ENCODE measurements at places on chromosomes 1 and 21.

- DNase-seq, result no peak
Observed at GRCh38 chr1:56285554-56286402, 293.6 kb downstream of the PLPP3 start.

DNA sequence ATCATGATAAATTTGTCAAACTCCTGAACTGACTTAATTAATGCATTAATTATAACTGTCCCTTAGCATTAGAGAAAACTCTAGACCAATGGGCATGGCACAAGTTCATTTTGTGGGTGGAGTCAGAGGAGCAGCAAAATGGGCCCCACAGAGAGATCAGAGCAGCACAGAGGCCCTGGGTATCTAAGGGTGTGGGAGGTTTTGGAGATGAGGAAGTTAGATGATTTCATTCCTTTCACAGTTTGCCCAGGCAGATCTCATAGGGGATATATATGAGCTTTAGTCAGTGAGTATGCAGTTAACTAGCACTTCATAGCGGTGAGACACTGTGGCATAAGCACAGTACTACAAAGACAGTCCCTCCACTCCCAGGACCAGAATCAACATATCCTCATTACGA is 117.3 kb downstream of the MAB21L3 start:
- DNase-seq, result no peak

DNA sequence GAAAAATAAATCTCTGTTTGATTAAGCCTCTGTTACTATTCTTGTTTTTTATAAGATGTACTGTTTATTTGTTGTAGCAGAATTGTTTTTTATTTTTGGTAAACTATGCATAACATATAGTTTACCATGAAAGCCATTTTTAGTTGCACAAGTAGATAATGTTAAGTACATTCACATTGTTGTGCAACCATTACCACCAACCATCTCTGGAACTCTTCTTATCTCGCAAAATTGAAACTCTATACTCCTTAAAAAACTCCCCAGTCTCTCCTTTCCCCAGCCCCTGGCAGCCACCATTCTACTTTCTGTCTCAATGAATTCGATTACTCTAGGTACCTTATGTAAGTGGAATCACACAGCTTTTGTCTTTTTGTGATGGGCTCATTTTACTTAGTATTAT is 27.4 kb upstream of the UHMK1 start:
- no peak for DNase-seq

DNA sequence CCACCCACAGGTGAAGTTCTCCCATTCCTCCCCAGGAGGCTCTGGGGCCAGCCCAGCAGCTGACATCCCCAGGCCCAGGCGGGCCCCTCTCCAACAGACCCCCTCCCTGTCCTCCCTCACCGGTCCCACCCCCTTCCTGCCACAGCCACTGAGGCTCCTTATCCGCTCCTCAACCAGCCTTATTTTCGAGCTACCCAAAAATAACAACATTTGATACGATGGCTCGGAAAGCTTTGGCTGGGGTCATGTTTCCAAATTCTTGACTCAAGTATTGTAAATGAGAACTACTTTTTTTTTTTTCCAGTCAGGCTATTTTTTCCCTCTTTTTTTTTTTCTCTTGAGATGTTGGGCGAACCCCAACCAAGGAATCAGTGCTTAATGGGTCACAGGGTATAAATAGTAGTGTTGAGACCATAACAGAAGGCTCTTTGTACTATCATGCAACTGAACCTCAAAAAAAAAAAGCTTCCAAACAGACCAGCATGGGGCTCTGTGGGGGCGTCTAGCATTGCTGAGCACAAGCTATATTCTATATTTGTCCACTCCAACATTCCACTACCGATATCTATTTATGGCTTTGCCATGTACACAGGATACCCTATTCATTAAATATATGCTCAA is 27.2 kb downstream of the IRF2BP2 start:
- no peak for DNase-seq

DNA sequence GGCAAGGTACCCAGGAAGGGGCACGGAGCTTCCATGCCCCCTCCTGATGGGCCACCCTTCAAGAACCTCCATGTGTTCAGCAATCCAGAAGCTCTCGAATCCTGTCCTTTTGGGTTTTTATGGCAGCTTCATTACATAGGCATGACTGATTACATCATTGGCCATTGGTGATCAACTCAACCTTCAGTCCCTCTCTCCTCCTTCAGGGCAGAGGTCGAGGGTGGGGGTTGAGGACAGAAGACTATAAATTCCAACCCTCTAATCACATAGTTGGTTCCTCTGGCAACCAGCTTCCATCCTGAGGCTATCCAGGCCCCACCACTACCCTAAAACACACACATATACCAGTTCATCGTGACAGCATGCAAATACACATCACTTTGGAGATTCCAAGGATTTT is 135.7 kb downstream of the ZNF281 start:
- no peak for DNase-seq

GRCh38 chr1:225479996-225480720 is 52.3 kb upstream of the LBR start:
- no peak for DNase-seq

DNA sequence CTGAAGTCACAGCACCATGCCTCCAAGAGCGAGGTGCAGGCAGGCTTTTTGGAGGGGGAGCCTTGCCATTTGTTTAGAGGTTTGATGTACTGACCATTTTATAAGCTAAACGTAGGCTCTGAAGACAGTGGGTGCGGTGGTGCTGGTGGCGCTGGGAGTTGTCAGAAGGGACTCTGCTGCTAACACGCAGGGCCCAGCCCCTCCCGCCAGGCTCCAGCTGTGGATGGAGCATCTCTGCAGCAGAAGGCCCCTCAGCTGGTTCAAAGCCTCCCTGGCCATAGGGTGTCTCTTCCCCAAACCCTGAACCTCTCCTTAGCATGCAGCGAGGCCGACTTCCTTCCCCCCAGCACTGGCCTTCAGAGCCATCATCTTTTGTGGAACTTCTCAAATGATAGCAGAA is 105.3 kb downstream of the AJAP1 start:
- no peak for DNase-seq

- DNase-seq, result no peak
Observed at GRCh38 chr1:161381707-161382106, 14.0 kb upstream of the CFAP126 start.

- DNase-seq, result no peak
Observed at GRCh38 chr1:174167265-174167803, 8.0 kb downstream of the RABGAP1L start.

DNA sequence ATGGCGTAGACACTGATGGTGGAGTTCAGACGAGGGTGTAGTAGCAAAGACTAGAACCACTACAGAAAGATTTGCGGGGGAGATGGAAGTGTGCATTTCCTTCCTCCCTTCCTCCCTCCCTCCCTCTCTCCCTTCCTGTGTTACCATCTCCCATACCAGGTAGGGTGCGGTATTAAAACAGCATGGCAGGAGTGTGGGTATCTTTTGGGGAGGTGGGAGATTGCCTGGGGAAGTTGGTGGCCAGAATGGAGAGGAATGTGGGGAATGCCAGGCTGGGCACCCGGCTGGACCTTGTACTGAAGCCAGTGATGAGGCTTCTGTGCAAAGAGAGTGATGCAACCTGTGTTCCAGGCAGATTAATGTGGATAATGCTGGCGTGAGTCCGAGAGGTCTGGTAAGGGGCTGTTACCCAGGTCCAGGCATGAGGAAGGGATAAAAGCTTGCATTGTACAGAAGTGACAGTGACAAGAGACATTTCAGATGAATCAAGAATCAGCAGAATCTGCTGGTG is 30.3 kb upstream of the PPP2R5A start:
- DNase-seq, result no peak

DNA sequence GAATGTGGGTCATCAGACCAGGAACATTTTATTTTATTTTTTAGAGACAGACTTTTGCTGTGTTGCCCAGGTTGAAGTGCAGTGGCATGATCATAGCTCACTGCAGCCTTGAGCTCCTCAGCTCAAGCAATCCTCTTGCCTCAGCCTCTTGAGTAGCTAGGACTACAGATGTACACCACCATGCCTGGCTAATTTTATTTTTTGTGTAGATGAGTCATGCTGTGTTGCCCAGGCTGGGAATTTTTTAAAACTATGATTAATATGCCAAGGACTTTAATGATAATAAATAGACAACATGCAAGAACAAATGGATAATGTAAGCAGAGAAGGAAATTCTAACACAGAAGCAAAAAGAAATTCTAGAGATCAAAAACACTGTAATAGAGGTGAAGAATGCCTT is 142.4 kb downstream of the AK5 start:
- DNase-seq, result no peak

- no peak for DNase-seq
Observed at GRCh38 chr21:34199121-34199910, 125.9 kb downstream of the MRPS6 start.

DNA sequence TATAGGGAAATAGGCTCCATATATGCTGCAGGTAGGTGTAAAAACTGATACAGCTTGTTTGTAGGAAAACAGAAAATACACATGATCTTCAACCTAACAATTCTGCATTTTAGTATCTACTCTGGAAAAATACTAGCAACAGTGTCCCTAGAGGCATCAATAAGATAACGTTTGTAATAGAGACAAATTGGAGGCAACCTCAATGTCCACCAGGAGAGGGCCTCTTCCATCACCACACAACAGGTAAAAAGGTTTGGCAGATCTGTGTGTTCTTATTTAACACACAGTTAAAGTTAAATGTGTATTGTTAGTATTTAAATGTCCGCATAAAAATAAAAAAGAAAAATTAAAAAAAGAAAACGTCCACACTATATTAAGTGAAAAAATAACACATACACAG is 5.4 kb downstream of the EIF2D start:
- no peak for DNase-seq

- DNase-seq, result no peak
Observed at GRCh38 chr1:7962014-7962335, 464 bp downstream of the PARK7 start.

GRCh38 chr1:155598842-155599331 is 11.1 kb upstream of the MSTO1 start:
- no peak for DNase-seq

DNA sequence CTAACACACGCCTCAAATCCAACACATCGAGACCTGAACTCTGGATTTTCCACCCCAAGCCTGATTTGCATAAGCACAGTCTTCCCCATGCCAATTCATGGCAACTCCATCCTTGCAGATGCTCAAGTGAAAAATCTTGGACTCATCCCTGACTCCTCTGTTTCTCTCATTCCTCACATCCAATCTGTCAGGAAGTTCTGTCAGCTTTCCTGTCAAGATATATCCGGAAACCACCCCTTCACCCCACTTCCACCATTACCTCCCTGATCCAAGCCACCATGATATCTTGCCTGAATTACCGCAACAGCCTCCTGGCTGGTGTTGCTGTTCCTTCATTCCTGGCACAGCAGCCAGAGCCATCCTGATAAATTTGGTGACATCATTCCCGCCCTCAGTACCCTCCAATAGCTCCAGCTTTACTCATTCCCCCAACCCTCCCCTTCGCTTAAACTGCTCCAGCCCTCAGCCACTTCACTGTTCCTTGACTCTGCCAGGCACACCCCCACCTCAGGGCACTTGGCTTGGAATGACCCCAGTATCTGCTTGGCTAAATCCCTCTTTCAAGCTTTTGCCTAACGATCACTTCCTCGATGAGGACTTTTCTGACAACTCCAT is 17.4 kb downstream of the TCEA3 start:
- no peak for DNase-seq

DNA sequence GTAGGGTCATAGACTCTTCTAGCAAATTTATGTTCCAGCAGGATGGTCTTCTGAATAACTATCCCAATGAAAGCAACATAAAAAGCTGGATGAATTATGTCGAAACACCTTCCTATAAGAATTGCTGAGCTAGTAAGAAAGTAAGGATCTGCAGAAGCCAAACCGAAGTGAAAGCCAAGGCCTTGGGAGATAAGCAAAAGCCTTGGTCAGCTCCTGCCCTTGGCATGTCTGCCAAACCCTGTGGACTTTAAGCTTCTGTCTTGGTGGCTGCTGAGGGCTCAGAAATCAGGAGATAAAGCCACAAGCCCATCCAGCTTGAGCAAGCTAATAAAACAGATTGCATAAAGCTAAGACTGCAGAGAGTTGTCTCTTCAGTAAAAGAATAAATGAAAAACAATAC is 81.2 kb upstream of the KCND3 start:
- DNase-seq, result no peak
